ENCODE measurements at places on chromosomes 3 and 15.

GRCh38 chr15:65083262-65083701 is 6.7 kb downstream of the KBTBD13 start:
- no peak for DNase-seq

DNA sequence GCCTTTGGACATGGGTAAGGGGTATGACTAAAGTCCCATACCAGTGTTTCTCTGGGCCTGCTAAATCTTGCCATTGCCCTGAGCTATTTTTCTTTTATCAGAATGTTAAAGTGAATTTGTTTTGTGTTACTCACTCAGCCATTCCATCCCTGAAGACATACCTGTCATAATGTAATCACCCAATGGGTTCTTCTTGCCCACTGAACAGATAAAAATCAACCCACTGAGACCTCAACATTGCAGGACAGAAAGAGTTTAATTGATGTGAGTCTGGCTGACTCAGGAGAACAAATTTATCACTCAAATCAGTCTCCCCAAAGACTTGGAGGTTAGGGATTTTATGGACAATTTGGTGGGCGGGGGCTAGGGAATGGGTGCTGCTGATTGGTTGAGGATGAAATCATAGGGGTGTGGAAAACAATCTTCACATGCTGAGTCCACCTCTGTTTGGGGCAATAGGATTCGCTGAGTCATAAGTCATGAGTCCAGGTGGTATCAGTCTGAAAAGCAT is 47.4 kb downstream of the ILDR1 start:
- no peak for DNase-seq

DNA sequence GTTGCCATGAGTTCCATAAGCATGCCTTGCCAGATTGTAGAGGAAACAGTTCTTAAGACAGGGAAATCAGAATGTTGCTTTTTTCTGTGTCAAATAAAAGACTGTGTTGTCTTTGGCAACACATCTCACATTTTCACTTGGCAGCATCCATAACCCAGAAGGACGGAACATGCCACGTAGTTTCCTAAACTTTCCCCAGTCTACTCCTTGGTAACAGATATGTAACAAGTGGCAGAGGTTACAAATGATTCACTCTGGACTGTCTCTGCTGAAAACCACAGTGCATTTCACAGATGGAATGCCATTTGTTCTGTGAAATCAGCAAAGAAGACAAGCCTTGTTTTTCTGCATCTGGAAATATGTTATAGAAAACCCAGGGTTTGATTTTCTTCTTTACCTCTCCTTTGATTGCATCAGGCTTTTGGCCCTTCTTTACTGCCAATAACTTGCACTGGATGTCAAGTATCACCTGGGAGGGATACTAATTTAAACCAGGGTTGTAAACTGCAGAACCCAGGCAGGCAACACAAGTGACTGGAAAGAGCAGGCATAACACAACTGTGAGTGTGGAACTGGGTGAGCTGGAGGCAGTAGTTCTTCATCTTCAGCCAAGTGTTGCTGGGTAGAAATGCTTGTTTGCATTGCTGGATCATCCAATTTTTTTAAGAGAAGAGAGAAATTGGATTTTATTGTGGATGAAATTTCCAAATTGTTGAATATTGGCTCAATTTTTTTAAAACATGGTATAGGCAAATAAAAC is 124.4 kb upstream of the FOXB1 start:
- DNase-seq, result peak; percentile 50

DNA sequence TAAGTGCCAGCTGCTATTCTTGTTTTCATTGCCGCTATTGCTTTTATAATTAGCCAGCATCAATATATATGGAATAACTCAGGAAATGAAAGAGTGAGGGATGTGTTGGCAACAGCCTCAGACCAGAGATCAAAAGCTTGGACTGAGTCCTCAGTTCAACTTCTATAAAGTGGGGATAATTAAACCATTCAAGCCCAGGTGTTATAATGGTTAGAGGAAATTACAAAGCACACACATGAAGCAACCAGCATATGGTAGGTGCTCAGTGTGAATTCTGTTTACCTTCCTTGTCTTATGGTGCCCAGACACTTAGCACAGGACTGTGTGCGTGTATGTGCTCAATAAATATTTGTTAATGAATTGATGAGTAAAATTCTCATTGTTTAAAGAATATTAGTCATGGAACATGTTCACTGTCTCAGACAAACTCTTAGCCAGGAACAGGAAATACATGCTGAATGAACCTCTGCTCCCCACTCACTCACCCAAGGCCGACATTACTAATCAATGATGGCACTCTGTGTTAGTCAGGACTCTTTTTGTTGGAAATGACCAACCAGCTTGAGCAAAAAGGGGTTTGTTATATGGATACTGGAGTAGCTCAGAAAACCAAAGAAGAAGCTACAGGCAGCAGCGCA is 16.7 kb upstream of the CCDC174 start:
- no peak for DNase-seq

- no peak for DNase-seq
These were observed 29.1 kb upstream of the RASA2 start for GRCh38 chr3:141457624-141458236.

DNA sequence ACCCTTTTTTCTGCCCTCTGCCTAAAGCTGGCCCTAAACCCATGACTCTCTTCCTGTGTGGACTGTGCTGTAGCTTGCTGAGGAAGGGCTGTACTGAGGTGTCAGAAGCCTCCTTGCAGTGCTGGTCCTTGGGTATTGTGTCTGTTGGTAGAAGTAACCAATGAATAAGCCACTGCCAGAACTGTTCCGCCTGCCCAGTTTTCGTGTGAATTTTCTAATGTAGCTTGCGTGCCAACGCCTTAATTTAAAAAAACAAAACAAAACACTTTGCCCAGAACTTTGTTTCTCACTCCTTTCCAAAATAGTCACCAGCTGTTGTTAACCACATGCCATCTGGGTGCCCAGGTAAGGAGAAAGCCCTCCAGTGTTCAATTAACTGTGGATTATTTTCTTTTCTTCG is 101.9 kb downstream of the KLHL25 start:
- DNase-seq, result no peak

GRCh38 chr3:55622733-55623132 is 135.6 kb upstream of the WNT5A start:
- no peak for DNase-seq

DNA sequence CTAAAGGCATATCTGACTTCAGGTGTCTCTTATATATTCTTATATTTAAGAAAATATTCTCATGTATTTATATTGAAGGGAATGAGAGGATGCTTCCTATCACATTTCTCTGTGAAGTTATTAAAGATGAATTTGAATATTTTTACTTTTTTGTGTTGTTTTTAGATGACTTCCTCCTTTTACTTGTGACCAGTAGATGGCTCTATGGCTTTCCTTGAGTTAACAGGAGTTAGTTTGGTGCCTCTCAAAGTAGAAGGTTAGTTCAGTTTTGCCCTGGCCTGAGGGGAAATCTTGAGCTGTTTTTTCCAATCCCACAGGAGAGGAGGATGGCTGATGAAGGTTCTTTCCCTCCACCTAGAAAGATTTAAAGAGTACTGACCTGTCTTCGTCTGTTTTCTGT is 80.7 kb downstream of the SQOR start:
- DNase-seq, result no peak

GRCh38 chr3:70400194-70400593 is 87.8 kb upstream of the MDFIC2 start:
- DNase-seq, result no peak

DNA sequence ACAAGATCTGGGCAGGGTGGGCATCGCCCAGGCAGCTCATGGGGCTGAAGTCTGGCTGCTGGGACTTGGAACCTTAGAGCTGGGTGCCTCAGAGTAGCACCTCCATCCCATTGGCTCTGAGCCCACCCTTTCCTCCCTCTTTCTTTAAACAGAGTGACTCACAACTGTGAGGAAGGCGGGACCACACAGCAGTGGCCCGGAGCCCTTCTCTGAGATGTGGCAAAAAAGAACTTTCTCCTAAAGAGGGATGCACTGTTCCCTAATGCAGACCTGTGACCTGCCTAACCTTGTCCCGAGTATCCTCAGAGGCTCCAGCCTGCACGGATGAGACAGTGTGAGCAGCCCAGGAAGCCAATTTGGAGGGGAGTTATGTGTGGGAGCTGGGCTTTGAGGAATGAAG is 23.6 kb downstream of the PRR20G start:
- no peak for DNase-seq

DNA sequence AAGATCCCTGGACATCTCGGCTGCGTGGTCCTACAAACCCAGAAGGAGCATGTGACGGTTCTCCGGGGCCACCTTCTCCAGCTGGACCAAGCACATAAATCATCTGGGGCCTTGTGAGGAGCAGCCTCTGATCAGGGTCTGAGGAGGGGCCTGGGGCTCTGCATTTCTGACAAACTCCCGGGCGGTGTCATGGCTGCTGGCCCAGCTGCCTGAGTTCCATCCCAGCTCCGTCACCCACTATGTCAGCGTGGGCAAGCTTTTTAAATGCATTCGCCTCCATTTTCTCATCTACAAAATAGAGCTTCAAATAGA is 126.3 kb upstream of the MEF2A start:
- DNase-seq, result no peak

DNA sequence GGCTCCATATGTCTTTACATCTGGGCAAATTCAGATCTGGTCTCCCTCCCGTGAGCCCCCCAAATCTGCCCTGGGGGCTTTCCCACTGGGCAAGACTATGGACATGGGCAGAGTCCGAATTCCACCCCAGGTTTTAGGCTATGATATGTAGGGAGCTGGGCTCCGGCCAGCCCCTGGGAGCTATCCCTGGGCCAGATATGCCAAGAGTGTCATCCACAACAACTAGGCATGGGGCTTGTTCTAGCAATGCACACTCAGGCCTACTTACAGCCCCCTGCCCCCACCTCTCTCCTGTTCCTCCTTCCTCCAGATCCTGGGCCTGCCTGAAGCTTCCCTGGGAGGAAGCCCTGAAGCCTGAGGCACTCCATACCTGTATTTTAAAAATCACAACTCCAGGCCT is 622 bp downstream of the XIRP1 start:
- no peak for DNase-seq

GRCh38 chr3:20729185-20729584 is 543.2 kb upstream of the SGO1 start:
- no peak for DNase-seq

GRCh38 chr15:61759639-61760038 is 300.6 kb downstream of the VPS13C start:
- DNase-seq, result no peak

GRCh38 chr3:49341996-49342395 is 2.1 kb upstream of the USP4 start:
- no peak for DNase-seq

DNA sequence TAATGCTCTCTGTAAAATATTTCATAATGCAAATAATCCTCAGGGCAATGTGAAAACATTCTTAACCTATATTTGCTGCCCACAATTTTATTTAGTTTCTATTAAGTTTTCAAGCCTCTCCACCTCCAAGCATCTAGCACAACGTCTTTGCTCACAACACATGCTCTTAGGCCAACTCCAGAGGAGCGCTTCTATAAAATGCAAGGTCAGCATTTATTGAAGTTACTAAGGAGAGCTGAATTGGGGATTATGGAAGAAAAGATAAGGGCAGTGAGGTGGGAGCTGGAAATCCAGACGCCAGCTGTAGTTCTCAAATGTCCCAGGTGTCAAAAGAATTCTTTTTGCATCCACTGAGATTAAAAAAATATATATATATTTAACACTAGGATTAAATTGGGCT is 996 bp downstream of the RABL3 start:
- no peak for DNase-seq

- no peak for DNase-seq
These were observed 408.4 kb downstream of the PLOD2 start for GRCh38 chr3:145752576-145752975.

GRCh38 chr3:170149016-170149415 is 32.5 kb downstream of the PHC3 start:
- no peak for DNase-seq

DNA sequence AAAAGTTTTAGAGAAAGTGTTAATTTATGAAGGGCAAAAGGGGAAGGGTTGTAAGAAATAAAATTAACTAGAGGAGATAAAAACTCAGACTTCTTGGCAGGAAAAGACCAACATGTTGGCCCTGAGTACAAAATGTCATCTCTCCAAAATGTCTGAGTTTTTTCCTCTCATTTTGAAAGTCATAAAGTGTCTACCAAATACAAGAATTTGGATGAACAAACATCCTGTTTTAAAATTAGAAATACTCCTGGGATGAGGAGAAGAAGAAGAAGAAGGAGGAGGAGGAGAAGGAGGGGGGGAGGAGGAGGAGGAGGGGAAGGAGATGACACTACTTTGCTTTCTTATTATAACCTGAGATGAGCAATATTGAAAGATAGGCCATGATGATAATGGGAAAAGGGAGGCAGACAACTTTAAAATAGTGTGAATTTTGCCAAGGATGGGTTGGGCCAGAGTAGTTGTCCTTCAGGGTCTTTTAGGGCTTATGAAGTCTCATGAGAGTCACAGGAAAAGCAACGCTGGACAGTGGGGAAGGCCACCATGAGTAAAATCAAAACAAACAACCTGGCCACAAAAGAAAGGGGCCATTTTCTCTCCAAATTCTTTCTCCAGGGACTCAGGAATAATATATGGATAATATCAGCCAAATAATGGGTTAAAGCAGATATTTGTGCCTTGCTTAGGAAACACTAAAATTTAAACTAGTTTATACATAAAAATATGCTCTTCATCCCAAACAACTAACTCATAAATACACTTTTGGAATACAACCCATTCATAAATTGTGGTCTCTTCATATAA is 632.9 kb downstream of the EPHA3 start:
- DNase-seq, result no peak

DNA sequence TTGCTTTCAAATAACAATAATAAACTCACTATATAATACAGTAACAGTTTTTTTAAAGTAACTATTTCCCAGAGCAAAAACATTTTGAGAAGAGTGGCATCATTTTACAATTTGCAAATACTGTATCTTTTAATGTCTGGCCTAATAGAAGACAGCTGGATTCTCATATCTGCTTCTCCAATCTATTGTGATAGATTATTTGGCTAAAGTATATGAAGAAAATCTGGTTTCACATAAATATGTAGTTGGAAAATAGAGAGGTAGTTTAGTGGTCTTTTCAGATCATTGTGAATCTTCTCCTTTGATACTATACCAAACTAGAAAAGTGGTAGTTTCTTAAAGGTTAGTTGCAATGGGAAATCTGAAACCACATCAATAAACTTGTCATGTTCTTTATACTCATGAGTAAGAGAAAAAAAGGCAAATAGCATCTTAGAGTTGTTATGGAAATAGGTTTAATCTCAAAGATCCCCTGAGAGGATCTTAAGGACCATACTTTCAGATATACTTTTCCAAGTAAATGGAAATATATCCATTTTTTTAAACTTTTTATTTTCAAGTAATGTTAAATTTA is 124.8 kb upstream of the NR2E3 start:
- DNase-seq, result no peak

DNA sequence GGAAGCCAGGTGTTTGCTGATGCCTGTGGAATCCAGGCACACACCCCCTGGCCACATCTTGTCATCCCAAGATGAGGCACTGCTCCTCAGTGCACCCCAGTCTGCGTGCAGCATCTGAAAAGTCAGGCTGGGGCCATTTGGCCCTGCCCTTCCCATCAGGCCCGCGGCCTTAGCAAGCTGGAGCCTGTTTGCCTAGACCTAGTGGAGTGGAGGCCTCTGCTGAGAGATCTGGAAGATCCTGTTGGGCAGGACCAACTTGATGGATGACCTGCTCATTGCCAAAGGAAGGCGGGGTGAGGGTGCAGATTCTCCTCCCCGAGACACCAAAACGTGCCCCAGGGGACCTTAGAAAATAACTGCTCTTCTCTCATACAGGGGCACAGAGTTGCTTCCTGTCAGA is 220.2 kb downstream of the SHQ1 start:
- no peak for DNase-seq

Data from fibroblast of skin of left biceps (primary cell).